ENCODE measurements at places on chromosomes 3 and 15.

GRCh38 chr3:159189994-159190669 lies 388.3 kb downstream of the MFSD1 start:
- DNase-seq, result no peak

GRCh38 chr3:172317481-172317880 lies 130.8 kb downstream of the GHSR start:
- DNase-seq, result no peak

DNA sequence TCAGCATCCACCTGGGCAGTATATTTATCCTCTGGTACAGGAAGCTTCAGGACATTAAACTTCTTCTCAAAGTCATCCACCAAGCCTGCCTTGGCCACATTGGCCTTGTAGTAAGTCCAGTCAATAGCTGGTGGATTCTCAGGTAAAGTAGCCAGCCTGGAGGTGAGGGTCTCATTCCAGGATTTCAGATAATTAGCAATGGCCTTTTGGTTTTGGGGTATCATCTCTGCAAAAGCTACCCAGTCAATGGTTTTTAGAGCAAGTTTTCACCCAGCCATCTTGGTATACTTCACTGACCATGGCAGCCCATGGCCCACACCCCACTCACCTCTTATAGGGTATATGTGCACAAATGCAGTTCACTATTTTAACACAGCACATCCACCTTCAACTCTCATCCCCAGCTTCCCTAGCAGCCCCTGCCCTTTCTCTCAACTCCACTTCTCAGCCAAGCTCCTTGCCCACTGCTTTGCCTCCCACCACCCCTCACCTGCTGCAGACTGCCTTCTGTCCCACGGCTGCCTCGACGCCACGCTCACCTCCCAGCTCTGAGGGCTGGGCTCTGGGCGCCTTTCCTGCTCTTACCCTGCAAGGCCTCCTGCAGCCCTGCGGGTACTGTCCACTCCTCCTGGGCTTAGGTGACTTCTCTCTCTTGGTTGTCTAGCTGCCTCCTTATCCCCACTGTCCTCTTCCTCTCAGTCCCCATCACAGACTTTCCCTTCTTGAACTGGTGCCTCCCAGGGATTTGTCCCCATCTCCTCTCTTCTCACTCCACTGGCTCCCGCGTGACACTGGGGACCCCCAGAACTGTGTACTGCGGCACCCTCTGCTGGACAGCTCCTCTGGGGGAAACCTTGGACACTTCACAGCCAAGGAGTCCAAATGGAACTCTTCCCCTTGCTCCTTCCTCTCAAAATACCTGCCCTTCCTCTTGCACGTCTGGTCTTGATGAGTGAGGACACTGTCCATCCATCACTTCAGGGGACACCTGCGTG lies 1.7 kb upstream of the TGM5 start:
- no peak for DNase-seq

DNA sequence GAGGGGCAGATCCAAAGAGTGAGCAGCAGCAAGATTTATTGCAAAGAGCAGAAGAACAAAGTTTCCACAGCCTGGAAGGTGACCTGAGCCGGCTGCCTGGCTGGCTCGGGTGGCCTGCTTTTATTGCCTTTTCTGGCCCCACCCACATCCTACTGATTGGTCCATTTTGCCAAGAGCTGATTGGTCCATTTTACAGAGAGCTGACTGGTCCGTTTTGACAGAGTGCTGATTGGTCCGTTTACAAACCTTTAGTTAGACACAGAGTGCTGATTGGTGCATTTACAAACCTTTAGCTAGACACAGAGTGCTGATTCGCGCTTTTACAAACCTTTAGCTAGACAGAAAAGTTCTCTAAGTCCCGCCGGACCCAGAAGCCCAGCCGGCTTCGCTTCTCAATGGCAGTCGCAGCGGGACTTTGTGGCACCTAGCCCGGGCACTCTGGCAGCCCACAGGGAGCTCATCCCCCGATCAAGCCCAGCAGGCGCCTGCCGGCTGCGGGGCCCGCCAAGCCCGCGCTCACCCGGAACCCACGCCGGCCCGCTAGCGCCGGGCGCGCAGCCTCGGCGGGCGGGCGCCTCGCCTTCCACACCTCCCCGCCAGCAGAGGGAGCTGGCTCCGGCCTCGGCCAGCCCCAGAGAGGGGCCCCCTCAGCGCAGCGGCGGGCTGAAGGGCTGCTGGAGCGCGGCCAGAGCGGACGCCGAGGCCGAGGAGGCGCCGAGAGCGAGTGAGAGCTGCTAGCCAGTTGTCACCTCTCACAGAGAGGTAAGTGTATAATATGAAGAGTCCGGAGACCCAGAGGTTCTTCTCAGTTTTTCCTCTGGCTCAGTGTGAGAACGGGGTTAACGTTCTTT lies 339.2 kb downstream of the CHL1 start:
- peak; percentile 47 for DNase-seq

DNA sequence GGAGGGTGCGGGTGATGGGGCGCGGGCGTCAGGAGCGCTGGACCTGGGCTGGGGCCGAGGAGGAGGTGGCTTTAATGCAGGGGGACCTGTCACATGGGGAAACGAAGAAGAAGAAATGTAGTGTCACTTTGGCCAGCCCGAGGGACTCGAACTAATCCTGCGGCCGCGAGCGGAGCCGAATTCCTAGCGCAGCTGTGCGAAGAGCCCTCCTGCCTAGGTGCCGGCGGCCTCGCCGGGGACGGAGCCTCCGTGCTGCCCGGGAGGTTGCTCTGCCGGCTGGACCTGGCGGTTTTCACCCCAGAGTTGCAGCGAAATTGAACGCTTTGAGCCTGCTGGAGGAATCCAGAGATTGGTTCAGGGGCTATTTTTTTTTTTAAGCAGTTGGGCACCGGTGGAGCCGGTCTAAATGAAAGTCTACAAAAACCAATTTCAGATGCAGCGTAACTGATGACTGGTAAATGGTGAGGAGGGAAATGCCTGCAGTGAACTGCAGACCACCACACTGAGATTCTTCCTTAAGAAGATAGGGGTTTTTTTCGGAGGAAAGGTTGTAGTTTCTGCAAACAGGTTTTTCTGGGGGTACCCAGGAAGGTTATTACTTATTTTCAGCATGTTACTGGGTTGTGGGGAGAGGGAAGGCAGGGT lies 662 bp downstream of the TMEM108 start:
- DNase-seq, result no peak

- no peak for DNase-seq
Observed at GRCh38 chr15:69484837-69485236, 32.2 kb downstream of the RPLP1 start.

DNA sequence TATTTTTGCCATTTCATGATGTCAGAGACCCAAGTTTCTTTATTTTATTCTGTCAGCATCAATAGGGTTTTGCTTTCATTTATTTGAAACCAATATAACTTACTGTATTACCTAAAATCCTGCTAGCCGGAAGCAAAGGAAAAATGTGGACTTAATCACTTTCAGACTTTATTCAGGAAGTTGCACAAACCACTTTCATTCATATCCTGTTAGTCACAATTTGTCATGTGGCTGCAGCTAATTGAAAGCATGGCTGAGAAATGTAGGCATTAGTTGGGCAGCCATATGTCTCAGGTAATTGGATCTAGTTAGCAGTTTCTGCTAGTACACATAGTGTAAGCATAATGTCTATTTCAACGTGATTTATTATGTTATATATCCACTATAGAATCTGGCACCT lies 462.3 kb upstream of the SGO1 start:
- DNase-seq, result no peak

DNA sequence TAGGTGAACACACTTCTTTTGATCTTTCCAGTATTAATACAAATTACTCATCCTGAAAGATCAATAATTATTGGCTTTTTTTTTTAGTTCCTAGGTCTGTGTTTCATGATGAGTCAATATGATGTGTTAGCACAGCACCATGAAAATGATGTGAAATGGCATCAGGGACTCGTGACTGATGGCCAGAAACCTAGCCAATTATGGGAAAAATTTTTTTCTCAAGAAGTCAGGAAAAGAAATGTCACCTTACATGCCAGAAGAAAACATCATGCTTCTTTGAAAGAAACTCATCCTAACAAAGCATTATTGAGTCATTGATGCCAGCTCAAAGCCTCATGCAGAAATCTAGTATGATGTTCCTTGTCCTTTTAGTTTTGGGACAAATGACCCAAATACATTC lies 468.3 kb upstream of the CBLB start:
- DNase-seq, result no peak

- no peak for DNase-seq
Observed at GRCh38 chr3:146085678-146086077, 75.3 kb downstream of the PLOD2 start.

- no peak for DNase-seq
Observed at GRCh38 chr3:61420136-61420759, 141.1 kb upstream of the PTPRG start.

DNA sequence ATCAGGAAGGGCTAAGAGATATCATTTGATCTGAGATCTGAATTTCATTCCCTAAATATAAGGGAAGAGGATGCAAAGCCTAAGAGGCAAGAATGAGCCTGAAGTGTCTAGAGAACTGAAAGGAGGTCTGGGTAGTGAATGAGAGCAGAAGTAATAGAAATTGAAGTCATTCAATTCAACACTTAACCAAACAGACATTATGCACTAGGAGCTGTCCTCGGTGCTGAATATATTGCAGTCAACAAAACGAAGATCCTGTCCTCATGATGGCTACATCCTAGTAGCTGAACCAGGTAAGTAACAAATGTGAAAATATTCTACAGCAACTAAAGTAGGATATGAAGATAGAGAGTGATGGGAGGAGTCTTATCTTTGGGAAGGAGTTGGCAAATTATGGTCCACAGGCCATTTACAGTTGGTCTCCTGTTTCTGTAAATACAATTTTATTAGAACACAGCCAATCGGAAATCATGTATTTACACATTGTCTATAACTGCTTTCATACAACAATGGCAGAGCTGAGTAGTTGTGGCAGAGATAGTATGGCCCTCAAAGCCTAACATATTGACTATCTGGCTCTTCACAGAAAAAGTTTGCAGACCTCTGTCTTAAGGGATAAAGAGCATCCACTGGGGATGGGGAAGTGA lies 192.9 kb upstream of the CADPS start:
- no peak for DNase-seq

All from SHP77 (cell line).